Stimulated activated CD4-positive, alpha-beta T cell treated with anti-CD3 and anti-CD28 coated beads, Interleukin-1b, Interleukin-23, amount 100 ng/mL, for 4 hours (primary cell): ENCODE measurements at places on chromosomes 1 and 21.

- no peak for DNase-seq
Observed at GRCh38 chr1:115242543-115242942, 95.5 kb downstream of the NGF start.

- no peak for DNase-seq
Observed at GRCh38 chr21:18089786-18090185, 154.8 kb upstream of the CHODL start.

GRCh38 chr1:53557369-53557768 is 98.2 kb downstream of the DMRTB1 start:
- no peak for DNase-seq

DNA sequence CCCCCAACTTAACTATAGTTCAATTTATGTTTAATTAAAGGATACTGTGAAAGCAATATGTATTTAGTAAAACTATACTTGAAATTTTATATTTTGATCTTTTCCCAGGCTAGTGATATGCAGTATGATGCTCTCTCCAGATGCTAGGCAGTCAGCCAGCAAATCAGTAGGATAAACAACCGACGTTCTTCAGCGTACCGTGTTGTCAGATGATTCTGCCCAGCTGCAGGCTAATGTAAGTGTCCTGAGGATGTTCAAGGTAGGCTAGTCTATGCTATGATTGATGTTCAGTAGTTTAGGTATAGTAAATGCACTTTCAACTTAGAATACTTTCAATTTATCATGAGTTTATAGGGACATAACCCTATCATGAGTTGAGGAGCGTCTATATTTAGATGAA is 762.6 kb downstream of the MRPL39 start:
- DNase-seq = no peak

DNA sequence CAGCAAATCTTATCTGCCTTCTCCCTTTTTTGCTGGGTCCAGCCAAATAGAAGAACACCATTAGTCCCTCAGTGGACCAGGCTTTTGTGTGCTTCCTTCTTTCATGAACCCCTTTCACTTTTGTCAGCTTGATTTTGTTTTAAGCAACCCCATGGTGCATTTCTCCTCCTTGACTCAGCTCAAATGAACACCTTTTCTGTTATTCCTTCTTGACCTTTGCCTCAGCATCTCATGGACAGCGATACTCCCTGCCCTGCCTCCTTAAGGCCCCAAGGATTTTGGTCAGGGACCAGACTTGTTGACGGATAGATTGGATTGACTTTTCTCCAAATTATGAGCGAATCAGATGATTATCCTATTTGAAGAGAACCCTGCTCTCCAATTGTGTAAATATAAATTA is 356.6 kb upstream of the USP24 start:
- no peak for DNase-seq

DNA sequence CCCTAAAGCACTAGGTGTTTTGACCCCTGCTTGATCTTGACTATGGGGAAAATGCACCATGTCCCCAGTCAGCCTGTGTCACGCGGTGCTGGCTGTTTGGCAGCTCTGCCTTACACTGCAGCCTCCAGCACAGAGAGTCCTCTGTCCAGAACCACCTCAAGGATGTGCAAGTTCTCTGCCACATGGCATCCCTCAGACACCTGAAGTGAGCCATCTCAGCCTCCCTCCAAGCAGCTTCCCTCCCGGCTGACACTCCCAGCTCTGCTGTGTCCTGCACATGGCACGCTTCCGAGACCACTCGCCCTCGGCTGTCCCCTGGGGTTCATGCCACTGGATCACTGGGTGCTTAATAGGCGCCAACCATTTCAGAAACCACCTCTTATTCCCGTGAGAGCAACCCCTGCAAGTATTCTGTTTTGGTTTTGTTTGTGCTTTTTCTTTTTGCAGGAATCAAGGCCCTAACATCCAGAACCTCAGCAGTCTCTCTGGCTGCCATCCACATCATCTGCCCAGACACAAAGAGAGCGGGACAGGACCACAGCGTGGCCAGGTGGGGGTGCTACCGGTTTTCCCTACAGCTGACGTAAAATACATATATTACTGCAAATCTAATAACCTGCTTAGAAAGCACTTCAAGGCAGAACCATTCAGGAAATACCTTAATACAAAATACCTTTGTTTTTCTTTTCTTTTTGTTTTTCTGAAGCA is 45.7 kb downstream of the CAPZB start:
- DNase-seq = no peak

DNA sequence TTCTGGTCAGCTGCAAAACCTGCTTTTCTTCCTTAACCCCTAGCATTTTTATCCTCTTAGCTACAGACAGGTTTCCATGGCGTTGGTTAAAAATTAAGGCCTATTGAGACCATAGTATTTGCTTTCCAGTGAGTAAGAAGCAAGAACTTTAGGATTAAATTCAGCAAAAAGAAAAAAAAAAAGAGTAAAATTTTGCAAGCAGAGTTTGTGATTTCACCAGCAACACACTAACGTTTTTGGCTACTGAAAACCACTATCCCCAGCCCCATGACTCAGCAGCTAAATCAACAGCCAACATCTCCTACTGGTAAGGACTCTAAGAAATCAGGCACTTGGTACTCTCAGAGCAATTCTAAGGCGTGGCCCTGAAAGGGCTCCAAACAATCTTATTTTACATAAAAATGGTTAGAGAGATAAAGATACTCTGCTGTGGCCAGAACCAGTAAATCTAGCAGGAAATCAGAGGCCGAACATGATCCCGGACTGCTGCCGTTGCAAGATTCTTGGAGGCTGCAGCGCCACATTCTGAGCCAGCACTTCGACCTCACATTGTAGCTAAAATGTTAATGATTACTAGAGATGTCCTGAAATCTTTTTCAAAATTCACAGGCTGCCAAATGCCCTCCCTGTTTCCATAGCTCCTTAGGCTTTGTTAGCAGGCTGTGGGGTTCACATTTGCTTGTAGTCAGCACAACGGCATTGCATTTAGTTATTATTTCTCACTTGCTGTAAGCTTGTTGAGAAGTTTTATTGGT is 1.6 kb upstream of the ENO1 start:
- DNase-seq = no peak
